ENCODE measurements at places on chromosomes 6 and 20.

DNA sequence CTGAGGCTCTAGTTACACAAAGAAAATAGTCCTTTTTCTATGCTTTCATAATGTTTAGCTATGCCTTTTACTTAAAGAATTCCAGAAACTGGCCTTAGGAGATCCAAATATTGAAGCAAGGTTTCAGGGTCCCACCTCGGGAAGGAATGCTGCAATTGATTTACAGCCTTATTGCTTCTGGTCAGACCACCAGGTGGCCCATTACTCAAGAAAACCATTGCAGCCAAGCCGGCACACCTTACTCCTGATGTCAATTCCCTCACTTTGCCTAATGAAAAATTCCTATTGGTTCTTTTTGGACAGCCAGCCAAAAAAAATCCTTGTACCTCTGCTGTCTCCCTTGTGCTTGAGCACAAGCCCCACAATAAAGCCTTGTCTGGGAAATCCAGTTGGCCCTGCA is 173.9 kb downstream of the LMBRD1 start:
- no peak for DNase-seq

GRCh38 chr6:111533087-111533784 is 50.2 kb upstream of the REV3L start:
- no peak for DNase-seq

DNA sequence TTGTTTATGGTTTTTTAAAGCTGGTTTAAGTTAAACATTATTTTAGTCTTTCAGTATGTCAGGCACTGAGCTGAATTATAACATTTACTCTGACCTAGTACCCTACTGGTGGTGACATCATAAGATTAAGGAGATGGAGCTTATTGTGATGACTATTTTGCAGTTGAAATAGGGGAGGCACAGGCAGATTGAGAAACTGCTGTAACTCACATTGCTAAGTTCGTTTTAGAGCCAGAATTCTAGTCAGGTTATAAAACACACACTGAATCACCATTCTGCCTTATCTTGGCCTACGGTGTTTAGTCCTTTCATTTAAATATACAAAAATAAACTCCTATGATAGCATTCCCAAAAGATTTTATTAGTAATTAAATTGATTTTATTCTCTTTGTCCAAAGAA is 584.1 kb downstream of the TFAP2A start:
- DNase-seq, result no peak

DNA sequence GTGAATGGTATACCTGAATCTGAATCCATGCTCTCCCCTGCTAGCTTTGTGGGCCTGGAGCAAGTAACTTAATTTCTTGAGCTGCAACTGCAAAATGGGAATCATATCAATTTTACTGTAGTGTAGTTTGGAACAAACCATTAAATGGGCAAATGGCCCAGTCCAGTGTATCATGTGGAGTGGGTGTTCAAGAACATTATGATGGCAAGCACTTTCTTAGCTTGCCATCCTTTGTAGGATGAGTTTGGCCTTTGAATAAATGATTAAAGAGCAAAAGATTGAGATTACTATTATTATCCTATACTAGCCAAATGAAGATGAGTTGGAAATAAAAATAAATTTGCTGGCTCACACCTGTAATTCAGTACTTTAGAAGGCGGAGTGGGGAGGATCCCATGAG is 120.4 kb downstream of the SESN1 start:
- no peak for DNase-seq

- DNase-seq, result peak; percentile 31
These were observed 29.7 kb downstream of the RREB1 start for GRCh38 chr6:7137335-7138045.

- DNase-seq, result no peak
These were observed 11.0 kb downstream of the PGM3 start for GRCh38 chr6:83182114-83182513.

DNA sequence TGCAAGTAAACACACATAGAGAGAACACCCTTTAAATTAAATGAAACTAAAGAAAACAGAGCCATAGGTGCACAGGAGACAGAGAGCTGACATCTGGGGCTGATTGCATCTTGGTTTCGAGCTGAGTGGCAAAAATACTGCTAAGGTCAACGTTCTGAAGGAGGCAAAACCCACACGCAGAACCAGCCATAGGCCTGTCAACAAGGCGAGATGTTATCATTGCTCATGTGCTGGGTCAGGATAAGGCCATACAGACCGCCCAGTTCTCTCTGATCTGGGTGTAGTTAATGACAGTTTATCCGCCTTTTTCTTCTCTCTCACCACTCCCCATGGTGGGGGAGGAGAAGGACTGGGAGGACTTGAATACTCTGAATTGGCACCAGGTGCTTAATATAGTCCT is 4.5 kb upstream of the FAM110A start:
- no peak for DNase-seq

DNA sequence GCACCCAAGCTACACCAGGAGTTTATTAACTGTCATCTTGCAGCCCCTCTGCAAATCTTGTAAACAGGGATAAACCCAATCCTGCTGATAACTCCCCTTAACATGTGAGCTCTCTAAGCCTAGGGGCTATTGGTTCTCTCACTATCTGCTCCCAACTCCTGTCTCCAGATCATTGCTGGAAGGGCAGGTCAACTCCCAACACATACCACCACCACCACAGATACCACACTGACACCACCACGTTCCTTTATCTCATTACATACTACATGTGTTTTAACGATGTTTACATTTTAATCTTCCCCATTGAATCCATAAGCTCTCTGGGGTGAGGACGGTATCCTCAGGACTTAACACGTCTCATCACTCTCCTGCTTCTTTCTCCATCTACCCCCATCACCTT is 51.8 kb downstream of the SIM1 start:
- no peak for DNase-seq

DNA sequence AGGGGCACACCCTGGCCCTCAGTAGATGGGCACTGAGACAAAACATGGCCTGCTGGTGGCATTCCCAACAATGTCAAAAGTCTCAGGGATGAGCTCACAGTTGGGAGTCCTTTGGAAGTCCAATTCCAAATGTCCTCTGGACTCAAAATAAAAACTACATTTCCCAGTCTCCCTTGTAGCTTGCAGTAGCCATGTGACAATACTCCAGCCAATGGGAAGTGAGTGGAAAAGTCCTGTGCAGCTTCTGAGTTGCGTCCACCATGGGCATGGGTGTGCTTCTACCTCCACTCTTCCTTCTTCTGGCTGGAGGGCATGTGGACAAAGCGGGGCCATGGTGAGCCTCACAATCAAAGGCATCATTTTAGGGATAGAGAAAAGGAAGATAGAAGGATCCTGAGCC is 5.8 kb upstream of the ADAM33 start:
- no peak for DNase-seq

DNA sequence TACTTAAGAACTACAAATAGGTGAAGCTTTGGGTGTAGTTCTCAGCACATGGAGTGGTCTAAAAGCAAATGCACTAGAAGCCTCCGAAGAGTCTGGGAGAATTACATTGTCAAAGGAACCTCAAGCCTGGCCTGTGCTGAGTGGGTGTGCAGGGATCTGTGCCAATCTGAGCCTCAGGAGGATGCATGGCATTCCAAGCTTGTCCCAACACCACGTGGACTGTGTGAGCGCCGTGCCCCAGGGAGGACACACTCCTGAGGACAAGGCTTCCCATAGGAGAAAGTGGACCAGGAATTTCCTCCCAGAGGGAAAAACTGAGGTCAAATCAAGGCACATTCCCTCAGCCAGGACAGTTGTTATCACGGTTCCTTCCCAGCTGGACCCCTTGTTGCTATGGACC is 185.8 kb downstream of the QKI start:
- DNase-seq, result no peak

DNA sequence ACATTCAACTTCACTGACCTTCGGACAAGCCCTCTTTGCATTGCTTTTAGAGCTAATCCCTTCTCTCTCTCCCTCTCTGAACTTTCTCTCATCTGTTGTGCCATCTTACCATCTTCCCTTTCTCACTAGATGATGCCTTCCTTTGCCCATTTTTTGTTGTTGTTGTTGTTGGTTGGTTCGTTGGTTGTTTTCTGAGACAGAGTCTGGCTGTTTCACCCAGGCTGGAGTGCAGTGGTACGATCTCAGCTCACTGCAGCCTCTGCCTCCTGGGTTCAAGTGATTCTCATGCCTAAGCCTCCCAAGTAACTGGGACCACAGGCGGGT is 18.8 kb downstream of the MAP3K5 start:
- no peak for DNase-seq

DNA sequence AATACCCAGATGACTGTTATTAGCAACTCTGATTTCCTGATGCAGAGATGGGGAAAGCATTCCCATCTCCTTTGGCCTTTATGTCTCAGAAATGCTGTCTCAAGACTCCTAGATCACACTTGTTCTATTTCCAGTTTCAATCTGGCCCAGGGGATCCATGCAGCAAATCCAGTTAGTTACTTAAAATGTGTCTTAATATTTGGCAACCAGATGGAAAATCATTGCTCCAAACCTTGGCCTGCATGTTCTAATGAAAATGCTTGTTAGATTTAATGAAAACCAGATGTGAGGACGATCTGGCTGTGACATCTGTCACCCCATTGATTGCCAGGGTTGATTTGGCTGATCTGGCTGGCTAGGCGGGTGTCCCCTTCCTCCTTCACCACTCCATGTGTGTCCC is 125.2 kb downstream of the TSHZ2 start:
- no peak for DNase-seq

DNA sequence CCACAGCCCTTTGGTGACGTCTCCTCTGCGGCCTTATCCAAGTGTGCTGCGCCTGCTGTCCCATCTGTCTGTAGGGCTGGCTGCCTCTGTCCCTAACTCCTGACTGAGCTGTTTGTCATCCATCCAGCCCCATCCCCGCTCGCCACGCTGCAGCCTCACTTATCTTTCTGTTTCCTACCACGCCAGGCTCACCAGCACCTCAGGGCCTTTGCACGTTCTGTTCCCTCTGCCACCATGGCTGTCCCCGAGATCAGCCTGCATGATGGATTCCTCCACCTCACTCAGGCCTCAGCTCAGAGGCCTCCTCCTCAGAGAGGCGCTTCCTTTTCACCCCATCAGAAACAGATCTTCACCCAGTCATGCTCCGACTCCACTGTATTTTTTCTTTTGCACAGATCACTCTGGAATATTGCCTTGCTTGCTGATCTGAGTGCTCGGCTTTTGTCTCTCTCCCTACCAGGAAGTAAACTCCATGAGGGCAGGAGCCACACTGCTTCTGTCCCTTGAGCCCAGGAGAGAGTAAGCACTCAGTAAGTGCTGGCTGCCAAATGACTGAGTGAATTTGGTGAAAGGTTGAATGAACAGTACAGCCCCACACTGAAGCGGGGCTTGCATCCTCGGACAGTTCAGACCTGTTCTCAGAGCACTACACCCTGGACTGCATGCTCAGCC is 34.5 kb downstream of the BPIFB1 start:
- no peak for DNase-seq

DNA sequence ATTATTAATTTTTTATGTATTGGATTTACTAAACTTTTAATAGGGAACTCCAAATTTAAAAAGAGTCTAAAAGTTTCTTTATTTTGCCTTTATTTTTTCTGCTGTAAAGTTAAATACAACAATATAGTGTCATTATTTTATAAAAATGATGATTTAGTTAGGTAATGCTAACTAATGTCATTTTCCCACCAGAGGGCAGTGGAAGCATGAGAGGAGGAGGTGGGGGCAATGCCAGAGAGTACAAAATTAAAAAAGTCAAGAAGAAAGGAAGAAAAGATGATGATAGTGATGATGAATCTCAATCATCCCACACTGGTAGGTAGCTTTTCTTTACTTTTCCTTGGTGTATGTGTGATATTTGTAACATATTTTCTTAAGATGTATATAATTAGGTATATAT is 20.2 kb upstream of the FHL5 start:
- DNase-seq, result no peak

GRCh38 chr20:61967300-61967699 is 98.4 kb downstream of the TAF4 start:
- DNase-seq, result no peak

DNA sequence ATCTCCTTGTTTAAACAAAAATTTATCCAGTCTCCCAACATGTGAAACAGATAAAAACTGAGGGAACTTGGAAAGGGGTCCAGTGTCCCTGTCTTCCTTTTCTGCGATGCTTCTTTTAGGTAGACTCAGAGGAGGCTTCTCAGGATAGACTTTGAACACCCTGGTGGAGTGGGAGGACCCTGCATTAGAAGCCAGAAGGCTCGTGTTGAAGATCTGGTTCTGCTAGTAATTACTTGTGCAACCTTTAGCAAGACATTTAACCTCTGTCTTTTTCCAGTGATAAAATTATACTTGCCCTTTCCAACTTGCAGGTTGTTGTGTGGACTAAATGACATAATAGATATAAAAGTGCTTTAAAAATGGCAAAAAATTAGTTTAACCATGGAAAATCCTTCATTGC is 67.1 kb upstream of the PREP start:
- no peak for DNase-seq

GRCh38 chr6:167212713-167213005 is 54.9 kb upstream of the GPR31 start:
- no peak for DNase-seq

DNA sequence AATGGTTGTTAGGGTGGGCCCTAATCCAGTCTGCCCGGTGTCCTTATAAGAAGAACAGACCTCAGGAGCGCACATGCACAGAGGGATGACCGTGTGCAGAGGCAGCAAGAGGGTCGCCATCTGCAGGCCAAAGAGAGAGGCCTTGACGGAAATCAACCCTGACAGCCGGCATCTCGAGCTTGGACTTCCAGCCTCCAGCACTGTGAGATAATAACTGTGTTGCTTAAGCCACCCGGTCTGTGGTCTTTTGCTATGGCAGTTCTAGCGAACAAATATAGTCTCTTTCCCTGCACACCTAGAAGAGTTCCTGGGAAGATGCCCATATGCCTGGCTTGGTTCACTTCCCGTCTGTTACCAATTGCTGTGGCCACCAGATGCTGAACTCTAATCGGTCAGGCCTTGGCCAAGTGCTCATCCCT is 35.3 kb upstream of the PTGIS start:
- no peak for DNase-seq

DNA sequence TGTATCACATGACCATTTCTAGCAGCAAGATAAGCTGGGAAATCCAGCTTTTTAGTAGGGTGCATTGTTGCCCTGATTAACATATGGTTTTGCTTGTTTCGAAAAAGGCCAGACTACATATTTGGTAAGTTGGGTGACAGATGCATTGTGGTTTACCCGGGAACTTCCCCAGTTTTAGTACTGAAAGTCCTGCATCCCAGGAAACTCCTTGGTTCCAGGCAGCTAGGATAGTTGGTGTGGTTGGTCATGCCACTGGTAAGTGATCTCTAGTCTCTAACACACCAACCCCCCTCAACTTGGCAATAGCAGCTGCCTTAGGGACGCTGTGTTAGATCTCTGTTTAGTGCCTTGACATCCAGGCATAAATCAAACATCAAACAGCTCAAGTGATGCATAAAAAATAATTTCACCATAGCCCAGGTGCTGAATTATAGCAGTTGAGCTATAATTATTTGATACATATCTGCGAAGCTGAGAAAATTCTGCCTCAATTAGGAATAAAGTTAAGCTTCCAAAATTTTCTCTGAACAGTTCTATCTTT is 216.5 kb downstream of the TFAP2C start:
- DNase-seq, result no peak

GRCh38 chr6:39561536-39562266 is 163.5 kb downstream of the KIF6 start:
- no peak for DNase-seq

- no peak for DNase-seq
These were observed 70.7 kb downstream of the GFRAL start for GRCh38 chr6:55397986-55398385.

Data from stimulated activated CD4-positive, alpha-beta T cell treated with anti-CD3 and anti-CD28 coated beads, Interleukin-15, amount 100 ng/mL, for 1 hour (primary cell).